ENCODE measurements at places on chromosomes 11 and 22.

GRCh38 chr11:123143921-123144320 is 51.1 kb downstream of the CLMP start:
- peaks cover 8% of the 10 kb centered on the region for H3K4me1 ChIP-seq
- no peaks in the 10 kb centered on the region for H3K27me3 ChIP-seq
- no peaks in the 10 kb centered on the region for H3K36me3 ChIP-seq
- no peak for DNase-seq
- H3K4me3 ChIP-seq, result no peak overlapping the region
- no peak overlapping the region for H3K27ac ChIP-seq

GRCh38 chr22:23067023-23067650 is 3.2 kb upstream of the GNAZ start:
- no peak for DNase-seq
- H3K36me3 ChIP-seq, result no peaks in the 10 kb centered on the region
- peaks cover 6% of the 10 kb centered on the region for H3K27me3 ChIP-seq
- H3K4me1 ChIP-seq, result no peaks in the 10 kb centered on the region

DNA sequence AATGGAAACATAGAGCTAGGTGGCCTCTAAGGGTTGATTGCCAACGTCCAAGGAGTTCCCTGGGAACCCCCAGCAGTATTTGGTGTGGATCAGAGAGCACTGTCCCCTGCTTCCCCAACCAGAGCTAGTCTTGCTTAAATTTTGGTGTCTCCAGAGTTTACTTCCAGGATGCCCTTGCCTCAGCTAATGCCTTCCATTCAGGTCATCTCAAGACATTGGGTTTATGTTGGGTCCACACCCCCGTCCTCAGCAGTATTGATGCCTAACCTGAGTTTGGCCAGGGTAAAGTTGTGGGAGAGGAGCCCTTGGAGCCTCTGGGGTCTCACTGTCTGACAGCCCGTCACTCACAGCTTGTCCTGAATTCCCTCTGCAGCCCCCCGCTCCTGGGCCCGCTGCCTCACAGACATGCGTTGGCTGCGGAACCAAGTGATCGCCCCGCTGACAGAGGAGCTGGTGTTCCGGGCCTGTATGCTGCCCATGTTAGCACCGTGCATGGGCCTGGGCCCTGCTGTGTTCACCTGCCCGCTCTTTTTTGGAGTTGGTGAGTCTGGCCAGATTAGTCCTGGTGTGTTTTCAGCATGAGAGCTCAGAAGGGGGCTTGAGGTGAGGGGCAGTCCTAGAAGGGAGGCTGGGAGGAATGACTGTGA is 1.4 kb downstream of the RCE1 start:
- no peak overlapping the region for H3K27ac ChIP-seq
- peaks cover 7% of the 10 kb centered on the region for H3K4me1 ChIP-seq
- no peak for DNase-seq
- no peaks in the 10 kb centered on the region for H3K27me3 ChIP-seq
- no peak overlapping the region for H3K4me3 ChIP-seq

GRCh38 chr11:21965221-21965620 is 227.7 kb upstream of the ANO5 start:
- no peaks in the 10 kb centered on the region for H3K36me3 ChIP-seq
- H3K4me1 ChIP-seq, result peaks cover 4% of the 10 kb centered on the region
- no peak overlapping the region for H3K27ac ChIP-seq
- peak; percentile 66 for DNase-seq
- no peaks in the 10 kb centered on the region for H3K27me3 ChIP-seq
- no peak overlapping the region for H3K4me3 ChIP-seq

DNA sequence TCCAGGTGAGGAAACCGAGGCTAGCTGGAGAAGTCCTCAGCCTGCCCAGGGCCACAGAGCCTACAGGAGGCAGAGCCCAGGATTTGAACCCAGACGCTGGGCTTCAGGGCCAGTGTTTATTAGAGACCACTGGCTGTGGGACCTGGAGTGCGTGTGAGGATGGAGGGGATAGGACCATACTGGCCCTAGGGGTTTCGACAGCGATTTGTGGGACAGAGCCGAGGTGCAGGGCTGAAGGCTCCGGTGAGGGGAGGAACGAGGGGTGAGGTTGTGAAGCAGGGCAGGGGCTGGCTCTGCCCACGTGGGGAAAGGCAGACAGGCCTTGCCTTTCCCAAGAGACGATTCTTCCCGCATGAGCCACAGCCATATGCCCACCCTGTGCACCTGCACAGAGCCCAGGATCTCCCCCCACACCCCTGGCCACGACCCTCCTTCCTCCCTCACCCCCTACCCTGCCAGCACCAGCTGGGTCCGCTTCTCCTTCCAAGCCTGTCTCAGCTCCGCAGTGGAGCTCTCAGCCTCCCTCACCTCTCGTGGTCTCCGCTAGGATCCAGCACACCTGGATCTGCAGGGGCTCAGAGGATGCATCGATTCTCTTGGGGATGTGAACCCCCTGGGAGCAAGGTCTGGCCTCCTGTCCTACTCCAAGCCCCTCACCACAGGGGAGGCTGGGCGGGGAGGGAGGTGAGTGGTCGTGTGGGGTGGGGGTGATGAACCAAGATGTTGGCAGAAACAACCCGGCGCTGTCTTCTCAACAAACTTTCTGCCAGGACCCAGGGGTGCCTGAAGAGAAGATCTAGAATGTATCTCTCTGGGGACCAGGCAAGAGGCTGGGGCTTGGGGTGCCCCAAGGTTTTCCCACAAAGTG is 58.4 kb downstream of the RTL6 start:
- no peaks in the 10 kb centered on the region for H3K27me3 ChIP-seq
- H3K36me3 ChIP-seq, result no peaks in the 10 kb centered on the region
- no peak for DNase-seq
- no peak overlapping the region for H3K27ac ChIP-seq
- peaks cover 3% of the 10 kb centered on the region for H3K4me1 ChIP-seq

DNA sequence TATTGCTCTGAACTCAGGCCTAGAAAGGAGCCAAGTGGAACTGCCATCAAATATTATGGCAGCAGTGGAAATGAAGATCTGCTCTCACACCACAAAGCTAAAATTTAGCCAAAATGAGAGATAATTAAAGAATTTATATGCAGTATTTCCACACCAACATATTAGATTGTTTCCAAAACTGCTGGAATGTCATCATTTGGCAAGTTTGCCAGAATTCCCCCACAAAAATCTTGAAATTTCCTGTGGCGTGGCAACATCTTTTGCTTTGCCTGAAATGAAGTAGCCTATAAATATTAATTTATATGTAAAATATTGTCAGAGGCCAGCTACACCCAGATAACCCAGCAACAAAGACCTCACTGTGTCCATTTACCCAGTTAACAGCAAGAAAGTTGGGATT is 13.8 kb downstream of the C11orf71 start:
- no peaks in the 10 kb centered on the region for H3K27me3 ChIP-seq
- no peak for DNase-seq
- no peaks in the 10 kb centered on the region for H3K36me3 ChIP-seq
- H3K4me1 ChIP-seq, result no peaks in the 10 kb centered on the region

DNA sequence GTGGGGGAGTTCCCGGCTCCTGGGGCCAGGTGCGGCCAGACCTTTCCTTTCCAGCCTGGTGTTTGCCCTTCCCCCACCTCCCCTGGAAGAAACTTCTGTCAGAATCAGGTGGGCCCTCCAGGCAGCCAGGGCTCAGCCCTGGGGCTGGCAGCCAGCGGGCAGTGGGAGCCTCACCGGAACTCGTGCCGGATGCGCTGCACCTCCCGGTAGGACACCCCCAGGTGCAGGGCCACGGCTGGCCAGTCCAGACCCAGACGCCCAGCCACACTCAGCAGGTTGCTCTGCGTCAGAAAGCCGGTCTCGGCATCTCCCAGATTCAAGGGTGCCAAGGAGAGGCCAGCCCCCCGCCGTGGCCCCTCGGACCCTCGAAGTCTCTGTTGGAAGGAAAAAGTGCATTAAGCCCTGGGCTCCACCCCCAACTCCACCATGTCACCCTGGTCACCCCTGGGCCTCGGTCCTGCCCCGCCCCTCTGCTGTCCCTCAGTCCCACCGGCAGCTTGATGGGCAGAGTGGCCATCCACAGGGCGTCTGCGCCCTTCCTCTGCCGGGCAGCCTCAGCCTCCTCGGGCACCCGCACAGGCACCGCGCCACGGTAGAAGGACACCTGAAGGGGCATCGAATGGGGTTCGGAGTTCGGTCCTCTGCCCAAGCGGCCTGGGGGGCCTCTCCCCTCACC is 1.7 kb upstream of the SLC25A22 start:
- no peak for DNase-seq
- H3K4me1 ChIP-seq, result peaks cover 4% of the 10 kb centered on the region
- H3K27ac ChIP-seq, result no peak overlapping the region
- no peak overlapping the region for H3K4me3 ChIP-seq
- H3K27me3 ChIP-seq, result no peaks in the 10 kb centered on the region
- no peaks in the 10 kb centered on the region for H3K36me3 ChIP-seq

DNA sequence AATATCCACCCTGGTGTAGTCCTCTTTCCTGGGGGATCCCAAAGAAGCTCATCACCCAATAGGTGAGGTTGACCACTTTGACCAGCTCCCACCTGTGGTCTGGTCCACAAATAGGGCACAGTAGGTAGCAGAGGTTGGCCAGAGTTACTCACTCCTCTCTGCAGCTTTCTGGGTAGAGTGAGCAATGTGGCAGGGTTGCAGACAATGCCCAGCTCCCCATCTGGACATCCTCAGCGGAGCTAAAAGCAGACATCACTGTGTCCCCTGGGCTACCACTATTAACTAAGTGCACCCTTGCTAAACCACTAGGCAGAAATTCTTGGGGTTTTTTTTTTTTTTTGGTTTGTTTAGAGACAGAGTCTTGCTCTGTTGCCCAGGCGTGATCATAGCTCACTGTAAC is 48.4 kb upstream of the TP53I11 start:
- no peak overlapping the region for H3K4me3 ChIP-seq
- no peak overlapping the region for H3K27ac ChIP-seq
- no peaks in the 10 kb centered on the region for H3K4me1 ChIP-seq
- no peak for DNase-seq
- H3K36me3 ChIP-seq, result no peaks in the 10 kb centered on the region
- H3K27me3 ChIP-seq, result no peaks in the 10 kb centered on the region

DNA sequence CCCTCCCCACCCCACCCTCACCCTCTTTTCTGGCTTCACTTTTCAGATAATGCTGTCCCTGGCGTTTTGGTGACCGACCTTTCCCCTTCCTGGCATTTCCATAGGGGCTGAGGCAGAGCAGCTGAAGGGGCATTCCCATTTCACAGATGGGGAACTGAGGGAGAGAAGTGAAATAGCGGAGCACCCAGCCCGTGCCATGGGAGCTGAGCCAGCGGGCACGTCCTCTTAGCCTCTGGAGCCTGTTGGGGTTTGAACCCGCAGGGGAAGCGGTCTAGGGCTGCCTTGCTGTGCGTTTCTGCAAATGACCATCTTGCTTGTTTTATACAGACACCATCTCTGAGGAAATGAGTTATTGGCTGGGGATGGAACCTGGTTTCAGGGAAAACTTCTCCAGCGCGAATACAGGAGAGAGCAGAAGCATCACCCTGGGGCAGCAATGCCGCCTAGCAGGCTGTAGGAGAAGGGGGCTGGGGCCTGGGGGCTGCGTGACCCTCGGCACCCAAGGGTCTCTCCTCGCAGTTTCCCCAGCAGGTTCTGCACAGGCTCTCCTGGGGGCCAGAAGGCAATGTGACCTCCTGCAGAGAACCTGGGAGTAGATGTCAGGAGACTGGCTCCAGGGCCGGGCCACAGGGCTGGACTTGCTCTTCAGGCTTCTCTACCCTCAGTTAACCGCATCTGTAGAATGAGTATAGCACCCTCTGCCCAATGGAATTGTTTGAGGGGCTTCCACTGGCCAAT is 1.5 kb downstream of the PTPRJ start:
- H3K36me3 ChIP-seq, result no peaks in the 10 kb centered on the region
- H3K27me3 ChIP-seq, result no peaks in the 10 kb centered on the region
- peaks cover 5% of the 10 kb centered on the region for H3K4me1 ChIP-seq
- no peak for DNase-seq
- H3K27ac ChIP-seq, result no peak overlapping the region

DNA sequence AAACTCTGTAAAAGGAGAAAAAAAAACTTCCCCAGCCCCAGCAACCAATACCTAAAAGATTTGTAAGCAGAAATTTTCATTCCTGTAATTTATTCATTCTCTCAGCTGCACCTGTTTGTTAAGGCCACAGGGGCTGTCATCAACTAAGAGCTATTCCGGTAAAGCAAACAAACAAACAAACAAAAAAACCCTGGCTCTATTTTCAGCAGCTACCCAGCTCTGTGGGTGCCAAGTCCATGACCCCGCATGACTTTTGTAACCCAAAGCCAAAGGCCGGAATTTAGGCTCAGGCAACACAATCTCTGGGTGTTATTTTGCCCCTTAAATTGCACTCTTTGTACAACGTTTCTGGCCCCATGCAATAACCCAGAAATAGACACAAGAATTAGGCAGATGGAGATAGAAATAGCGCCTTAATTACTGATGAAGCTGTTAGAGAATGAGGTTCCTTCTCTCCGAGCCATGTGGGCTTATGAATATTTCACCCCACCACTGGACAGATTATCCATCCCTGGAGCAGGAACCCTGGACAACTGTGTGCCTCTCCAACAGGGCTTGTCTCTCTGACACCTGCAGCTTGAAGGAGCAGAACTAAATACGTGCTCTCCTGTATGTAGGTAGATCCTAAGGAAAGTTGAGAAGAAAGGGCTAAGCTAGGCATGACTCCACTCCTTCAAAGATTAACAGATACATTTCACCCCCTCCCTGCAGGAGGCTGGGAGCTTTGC is 29.4 kb downstream of the APOL6 start:
- H3K4me1 ChIP-seq, result no peaks in the 10 kb centered on the region
- no peaks in the 10 kb centered on the region for H3K36me3 ChIP-seq
- H3K27me3 ChIP-seq, result no peaks in the 10 kb centered on the region
- H3K4me3 ChIP-seq, result no peak overlapping the region

DNA sequence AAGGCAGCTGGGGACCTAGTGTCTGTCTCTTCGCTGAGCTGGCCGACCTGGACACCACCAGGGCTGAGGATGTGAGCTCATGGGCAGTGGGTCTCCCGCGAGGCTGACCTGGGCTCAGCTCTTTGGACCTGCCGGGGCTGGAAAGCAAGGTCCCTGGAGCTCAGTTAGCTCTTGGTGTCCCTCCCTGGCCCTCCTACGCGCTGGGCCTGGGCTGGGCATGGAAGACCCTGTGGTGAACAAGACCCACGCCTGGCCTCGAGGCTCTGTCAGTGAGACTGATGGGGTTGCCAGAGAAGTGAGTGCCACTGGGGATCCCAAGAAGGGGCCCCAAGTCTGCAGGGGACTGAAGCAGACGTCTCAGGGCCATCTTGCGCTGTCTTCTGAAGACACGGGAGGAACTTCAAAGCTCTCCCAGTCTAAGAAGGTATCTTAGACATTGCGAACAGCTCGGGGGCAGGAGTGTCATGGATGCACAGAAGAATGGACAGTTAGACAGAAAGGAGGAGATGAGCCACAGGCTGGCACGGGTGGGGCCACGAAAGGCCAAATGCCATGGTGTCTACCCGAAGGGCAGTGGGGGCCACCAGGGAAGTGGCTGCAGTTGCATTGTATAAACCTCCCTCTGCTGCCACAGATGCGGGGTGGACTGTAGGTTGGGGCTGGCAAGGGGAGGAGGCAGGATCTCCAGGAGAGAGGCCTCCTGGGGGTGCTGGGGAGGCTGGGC is 31.2 kb downstream of the NFAM1 start:
- DNase-seq, result no peak
- H3K36me3 ChIP-seq, result no peaks in the 10 kb centered on the region
- no peaks in the 10 kb centered on the region for H3K27me3 ChIP-seq
- H3K4me1 ChIP-seq, result no peaks in the 10 kb centered on the region
- no peak overlapping the region for H3K27ac ChIP-seq
- no peak overlapping the region for H3K4me3 ChIP-seq
